ENCODE measurements at places on chromosomes 5 and 9.

- DNase-seq: no peak
Observed at GRCh38 chr5:158431369-158432029, 572.6 kb upstream of the CLINT1 start.

GRCh38 chr5:173547579-173547978 lies 68.9 kb downstream of the BOD1 start:
- DNase-seq: no peak

- no peak for DNase-seq
Observed at GRCh38 chr5:146068977-146069779, 36.2 kb downstream of the PLAC8L1 start.

DNA sequence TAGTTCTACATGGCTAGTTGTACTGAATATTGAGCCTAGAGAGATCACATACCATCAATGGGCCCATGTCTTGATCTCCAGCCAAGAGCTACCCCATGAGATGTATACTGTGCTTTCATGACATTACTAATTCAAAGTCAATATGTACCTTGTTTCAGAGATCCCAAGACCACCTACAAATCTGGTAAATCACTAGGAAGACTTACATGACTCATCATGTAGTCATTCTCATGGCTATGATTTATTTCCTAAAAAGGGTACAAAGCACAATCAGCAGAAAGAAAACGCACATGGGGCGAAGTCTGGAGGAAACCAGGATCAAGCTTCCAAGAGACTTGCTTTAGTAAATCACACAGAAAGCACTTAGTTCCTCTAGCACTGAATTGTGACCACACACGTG lies 103.0 kb downstream of the PCSK5 start:
- no peak for DNase-seq

DNA sequence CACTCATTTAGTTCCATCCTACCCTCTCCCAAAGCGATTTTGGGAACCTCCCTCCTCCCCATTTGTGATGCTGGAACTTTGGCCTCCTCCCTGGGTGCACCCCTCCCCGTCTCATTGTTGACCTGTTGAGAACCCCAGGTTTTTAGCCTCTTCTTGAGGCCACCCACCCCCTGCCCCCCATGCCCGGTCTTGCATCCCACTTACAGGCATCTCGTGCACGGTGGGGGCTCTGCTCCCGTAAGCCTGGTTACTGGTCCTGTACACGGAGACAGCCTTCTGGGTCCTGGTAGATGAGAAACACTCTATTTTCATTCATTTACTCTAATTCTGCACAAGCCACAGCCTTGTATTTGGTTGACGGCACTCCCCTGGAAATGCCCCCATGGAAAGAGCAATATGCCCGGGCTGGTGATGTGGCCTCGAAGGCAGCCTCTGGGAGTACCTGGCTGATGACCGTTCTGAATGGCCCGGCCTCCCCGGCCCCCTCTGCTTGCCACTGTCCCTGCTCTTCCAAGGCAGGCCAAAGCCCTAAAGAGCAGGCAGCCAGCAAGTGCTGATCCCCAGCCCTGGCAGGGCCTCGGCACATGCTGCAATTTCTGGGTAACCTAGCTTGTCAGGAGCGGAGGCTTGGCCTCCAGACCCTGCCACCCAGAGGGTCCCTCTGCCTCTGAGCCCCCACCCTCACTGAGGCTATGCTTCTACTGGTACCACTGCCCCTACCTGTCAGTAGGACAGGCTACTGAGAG lies 1.9 kb upstream of the MRPS2 start:
- no peak for DNase-seq

DNA sequence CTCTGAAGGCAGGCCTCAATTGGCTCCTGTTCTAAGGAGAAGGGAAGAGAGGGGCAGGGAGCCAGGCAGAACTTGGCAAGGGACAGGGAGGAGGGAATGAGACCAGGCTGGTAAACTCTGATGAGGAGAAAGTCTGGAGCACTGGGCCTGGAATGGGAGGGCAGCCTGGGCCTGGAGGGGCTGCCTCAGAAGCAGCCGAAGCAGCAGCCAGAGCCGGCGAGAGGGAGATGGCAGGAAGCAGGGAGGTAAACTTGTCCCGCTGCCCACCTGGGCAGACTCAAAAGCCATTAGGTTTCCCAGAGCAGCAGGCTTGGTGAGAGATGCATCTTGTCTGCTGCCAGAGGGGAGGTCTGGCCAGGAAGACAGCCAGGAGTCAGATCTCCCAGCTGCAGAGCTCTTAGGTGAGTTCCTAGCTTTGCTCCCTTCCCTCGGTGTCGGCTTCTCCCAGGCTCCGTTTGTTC lies 37.0 kb upstream of the CRB2 start:
- DNase-seq: no peak

DNA sequence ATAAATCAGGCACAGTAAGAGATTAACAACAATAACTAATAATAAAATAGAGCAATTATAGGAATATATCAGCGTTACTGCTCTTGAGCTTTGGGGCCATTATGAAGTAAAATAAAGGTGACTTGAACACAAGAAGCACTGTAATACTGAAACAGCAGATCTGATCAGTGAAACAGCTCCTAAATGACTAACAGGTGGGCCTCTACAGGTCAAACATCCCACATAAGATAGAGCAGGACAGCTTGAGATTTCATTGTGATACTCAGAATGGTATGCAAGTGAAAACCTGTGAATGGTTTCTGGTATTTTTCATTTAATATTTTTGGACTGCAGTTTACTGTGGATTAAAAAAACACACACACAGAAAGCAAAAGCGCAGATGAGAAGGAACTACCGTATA lies 24.0 kb upstream of the MAP3K1 start:
- DNase-seq: no peak

GRCh38 chr5:97167435-97167834 lies 15.6 kb downstream of the RIOK2 start:
- DNase-seq: no peak

DNA sequence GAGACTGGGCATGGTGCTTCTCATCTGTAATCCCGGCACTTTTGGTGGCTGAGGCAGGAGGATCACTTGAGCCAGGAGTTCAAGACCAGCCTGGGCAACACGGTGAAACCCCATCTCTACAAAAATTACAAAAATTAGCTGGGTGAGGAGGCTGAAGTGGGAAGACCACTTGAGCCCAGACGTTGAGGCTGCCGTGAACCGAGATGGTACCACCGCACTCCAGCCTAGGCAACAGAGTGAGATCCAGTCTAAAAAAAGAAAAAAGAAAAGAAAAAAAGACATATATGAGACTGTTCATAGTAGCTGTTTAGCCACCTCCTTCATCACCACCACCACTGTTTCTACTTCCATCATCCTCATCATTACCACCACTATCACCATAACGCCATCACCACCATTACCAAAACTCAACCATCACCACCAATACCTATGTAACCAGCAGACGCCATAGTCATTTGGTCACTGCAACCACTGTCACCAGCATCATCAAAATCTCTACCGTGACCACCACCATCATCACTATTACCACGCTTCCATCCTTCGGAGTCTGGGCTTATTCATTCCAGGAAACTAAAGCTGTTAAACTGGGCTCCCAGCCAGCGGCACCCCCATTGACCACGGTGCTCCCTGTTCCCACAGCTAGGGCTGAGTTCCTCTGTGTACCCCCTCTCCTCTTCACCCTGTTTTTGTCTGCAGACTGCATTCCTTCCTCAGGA lies 8.4 kb upstream of the KIF12 start:
- no peak for DNase-seq

- DNase-seq: no peak
Observed at GRCh38 chr9:88215196-88216125, 77.2 kb upstream of the SPATA31C2 start.

DNA sequence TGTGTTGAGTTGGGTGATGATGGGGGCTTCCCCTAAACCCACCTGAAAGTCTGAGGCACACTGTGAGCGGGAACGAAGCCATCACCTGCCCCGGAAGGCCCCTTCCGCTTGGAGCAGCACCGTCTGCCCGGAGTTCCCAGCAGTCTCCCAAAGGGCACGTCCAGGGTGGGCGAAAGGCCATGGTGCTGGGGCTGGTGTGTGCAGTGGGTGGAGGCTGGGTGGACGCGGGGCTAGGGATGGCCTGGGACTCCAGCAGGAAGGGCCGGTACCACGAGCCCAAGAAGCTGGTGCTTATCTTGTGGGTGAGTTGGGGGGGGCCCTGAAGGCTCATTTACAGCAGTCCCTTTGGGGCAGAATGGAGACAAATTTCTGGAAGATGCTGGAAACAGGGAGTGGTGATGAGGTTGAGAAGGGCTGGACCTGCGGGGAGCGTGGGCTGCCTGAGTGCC lies 4.6 kb downstream of the FLT4 start:
- no peak for DNase-seq

DNA sequence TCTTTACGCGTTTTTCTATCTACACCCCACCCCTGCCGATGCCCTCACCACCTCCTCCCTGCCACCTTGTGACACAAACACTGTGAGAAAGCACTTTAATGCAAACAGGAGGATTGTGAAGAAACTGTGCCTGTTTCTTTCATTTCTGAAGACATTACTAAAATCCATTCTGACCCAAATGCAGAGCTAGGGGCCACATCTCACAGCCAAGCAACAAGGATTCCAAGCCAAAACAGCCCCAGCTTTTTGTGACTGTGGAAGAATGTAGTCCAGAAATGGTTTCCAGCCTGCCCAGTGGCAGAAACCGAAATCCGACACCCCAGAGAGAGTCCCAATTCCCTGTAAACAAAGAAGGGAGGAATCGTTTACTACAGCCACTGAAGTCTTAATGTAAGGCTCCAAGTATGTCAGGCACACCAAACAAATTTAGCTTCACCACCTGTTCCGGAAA lies 190.9 kb downstream of the TTC39B start:
- no peak for DNase-seq

- DNase-seq: no peak
Observed at GRCh38 chr5:153537207-153537606, 46.7 kb downstream of the GRIA1 start.

DNA sequence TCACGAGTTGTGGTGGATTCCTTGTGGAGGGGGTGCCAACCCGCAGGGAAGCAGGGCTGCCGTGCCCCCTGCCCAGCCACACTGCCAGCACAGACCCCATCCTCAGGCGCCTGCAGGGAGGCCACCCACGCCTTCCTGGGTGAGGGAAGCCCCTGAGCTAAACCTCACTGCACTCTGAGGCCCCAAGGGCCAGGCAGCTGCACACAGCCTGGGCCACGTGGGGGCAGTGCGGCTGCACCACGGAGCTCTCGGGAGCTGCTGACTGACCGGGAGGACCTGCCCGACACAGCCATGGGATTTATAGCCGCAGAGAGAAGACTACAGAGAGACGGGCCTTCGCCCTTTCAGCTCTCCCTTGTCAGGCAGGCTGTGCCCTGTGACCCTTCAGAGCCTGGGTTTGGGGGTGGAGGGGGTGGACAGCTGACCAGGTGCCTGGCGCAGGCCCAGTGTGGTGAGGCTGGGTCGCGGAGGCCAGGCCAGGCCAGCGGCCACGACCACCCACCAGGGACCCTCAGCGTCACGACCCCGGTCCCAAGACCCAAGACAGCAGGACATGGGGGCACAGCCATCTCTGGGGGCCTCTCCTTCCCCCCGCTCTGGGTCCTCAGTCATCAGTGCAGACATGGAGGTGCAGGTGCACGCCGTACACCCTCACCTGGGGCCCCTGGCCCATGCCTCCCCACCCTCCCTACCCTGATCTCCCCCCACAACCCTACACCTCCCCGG lies 4.3 kb upstream of the AHRR start:
- DNase-seq: no peak

DNA sequence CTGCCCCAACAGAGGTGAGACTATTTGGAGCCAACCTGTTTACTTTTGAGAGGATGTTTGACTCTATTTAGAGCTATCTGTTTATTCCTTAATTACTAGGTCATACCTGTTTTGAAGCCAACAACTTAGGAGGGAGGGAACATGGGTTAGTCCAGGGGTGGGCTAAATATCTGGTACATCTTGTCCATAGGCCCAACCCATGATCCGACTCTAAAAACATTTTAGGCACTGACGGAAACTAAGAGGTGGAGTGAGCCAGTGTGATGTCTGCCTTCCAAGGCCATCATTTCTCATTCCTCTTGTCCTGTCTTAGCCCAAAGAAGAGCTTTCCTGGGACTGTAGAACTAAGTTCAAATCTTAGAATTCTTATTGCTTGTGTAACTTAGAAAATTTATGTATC lies 8.4 kb downstream of the SPINK5 start:
- no peak for DNase-seq

DNA sequence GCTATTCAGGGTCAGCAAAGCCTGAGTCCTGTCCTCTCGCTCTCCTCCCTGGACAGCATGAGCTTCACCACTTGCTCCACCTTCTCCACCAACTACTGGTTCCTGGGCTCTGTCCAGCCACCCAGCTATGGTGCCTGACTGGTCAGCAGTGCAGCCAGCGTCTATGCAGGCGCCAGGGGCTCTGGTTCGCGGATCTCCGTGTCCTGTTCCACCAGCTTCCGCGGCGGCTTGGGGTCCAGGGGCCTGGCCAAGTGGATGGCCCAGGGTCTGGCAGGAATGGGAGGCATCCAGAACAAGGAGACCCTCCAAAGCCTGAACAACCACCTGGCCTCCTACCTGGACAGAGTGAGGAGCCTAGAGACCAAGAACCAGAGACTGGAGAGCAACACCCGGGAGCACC lies 8.6 kb downstream of the NIPBL start:
- DNase-seq: no peak

GRCh38 chr5:114316167-114316566 lies 45.7 kb upstream of the KCNN2 start:
- no peak for DNase-seq

DNA sequence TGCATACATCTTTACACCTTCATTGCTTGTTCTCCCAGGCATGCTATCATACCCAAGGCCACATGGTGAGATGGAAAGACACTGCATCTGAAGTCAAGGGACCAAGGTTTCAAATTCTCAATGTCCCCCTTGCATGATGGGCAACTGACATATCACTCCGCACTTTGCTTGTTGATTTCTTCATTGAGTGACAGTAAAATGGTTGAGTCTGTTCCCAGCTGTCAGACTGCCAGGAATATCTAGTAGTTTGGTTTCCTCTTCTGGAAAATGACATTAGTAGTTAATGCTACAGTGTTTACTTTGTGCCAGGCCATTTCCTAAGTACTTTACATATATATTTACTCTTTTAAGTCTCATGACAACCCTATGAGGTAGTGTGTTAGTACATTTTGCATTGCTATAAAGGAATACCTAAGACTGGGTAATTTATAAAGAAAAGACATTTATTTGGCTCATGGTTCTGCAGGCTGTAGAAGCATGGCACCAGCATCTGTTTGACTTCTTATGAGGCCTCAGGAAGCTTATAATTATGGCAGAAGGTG lies 114.4 kb downstream of the PCSK1 start:
- DNase-seq: no peak

GRCh38 chr9:90088856-90089255 lies 484.0 kb downstream of the GADD45G start:
- DNase-seq: no peak

GRCh38 chr5:175803736-175804454 lies 67.5 kb upstream of the CPLX2 start:
- DNase-seq: no peak

DNA sequence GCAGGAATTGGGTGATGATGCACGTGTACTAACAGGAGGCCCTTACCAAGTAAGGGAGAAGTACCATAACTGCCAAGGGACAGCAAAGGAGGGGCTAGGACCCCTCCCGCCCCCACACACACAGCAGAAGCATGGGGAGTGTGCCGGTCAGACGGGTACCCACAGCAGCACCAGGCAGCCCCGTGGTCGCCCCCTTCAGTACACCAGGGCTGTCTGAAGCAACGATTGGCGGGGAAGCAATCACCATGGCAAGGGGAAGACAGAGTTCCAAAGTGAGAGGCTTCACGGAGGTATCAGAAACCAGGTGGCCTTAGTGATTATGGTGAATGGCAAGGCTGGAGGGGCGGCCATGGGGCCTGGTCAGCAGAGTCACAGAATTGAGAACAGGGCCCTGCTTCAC lies 72.2 kb downstream of the CAMSAP1 start:
- DNase-seq: no peak

GRCh38 chr9:134302130-134302817 lies 24.0 kb upstream of the RXRA start:
- no peak for DNase-seq

GRCh38 chr5:79135790-79136553 lies 24.4 kb downstream of the BHMT start:
- no peak for DNase-seq
